Activated CD4-positive, alpha-beta T cell treated with anti-CD3 and anti-CD28 coated beads, Interleukin-2, amount 50 U/mL, for 4 hours (primary cell): ENCODE measurements at places on chromosomes 2 and 18.

- DNase-seq: no peak
Observed at GRCh38 chr18:10301831-10302483, 152.5 kb upstream of the APCDD1 start.

DNA sequence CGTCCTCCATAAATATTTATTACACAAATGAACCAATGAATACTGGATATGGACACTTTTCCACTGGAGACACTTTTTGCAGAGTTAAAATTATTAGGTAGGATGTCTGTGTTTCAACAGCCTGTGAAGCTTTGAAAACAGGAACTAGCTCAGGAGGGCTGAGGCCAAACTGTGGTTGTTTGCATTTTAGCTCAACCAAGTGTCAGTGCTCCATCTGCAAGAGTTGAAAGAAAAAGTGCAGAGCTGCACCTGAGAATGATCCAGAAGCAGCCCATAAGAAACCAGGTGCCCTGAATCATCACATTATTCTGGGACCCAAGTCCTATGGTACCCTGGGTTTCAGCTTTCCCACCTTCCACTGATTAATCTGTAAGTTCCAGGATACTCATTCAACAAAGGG, 180.4 kb downstream of the TRIB2 start:
- DNase-seq: no peak

DNA sequence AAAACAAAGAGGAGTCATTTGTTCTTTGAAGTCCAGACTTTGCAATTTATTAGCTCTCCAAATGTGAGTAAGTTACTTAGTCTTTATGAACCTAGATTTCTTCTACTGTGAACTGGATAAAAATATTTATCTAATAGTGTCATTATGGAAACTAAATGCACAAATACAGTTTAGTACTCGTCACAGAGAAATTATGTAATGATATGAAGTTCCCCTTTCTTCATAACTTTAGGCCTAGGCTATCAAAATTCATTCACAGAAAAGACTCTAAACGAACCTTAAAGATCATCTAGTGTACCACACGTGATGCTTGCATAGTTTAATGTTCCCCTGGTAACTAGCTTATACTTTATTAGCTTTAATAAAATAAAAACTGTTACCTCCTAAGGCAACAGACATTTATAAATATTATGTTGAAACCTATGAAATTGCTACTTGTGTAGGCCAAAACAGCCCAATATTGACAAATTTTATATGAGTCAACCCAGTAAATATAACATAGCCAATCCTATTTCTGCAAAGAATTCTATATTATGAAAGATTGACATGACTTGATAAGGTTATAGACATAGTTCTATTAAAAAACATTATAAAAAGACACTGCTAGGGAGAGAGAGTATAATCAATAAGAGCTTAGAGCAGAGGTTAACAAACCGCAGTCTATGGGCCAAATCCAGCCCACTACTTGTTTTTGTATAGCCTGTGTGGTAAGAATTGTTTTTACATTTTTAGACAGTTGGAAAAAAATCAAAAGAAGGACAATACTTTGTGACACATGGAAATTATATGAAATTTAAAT, 44.9 kb upstream of the ITPRID2 start:
- no peak for DNase-seq

GRCh38 chr2:3465844-3466481, 53.4 kb downstream of the ADI1 start:
- no peak for DNase-seq

DNA sequence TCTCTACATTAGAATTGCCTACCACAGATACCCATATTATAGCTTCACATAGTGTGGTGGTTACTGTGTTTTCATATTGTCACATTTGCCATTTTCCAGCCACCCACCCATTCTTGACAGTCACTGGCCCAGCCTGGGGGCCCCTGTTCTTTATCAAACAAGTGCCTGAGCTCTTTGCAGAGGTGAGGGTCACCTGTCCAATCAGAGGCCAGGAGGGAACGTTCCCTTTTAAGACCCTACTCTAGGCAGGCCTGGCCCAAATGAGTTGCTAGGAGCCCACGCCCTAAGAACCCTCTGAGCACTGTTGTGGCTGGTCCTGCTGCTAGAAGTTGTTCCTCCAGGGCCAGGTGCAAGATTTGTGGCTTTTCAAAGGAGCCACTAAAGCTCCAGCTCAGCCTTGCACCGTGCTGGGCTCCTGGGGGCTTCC, 5.2 kb downstream of the IL37 start:
- no peak for DNase-seq

GRCh38 chr2:25672494-25673299, 680 bp downstream of the DTNB start:
- DNase-seq: peak; percentile 59

DNA sequence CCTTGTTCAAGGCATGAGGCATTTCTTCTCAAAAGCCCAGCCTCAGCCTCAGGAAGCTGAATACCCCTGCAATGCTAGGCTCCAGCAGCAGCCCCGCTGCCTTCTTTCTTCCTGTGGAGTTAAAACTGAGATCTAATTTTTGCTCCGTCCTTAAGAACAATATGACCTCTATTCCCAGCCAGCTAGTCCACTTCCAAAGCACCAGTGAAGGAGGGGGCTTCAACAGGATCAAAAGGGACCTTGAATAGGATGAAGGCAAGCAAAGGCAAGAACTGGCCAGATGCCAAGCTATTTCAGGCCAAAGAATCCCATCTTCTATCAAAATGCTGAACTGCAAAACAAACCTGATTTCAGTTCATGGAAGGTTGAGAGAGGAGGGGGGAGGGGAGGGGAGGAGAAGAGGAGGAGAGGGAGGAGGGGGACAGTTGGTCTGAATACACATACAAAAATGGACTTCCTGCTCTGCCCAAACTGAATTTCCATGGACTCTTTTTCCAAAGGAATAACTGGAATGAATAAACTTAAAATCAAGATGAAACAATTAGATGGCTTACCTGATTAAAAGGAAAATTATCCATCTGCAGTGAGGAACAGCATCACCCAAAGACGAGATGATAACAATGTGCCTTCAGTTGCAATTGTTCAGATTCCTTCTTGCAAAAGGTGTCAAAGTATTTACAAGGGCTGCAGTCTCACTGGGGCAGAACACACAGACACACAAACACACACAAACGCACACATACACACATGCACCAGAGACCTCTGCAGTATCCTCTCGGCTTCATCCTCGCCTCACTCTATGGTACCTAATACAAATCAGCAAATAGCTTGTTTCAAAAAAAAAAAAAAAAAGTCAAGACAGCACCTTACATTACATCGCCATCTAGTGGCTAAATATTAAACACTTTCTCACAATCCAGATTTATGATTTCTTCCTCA, at the start of gene SCN1A:
Gene SCN1A (minus strand): TSS at position 804 of the 939 bp plus-strand sequence. CDS start 54,399 bp downstream, outside the sequence.
- DNase-seq: no peak

- no peak for DNase-seq
Observed at GRCh38 chr2:136023416-136023815, 38.0 kb upstream of the DARS1 start.

- no peak for DNase-seq
Observed at GRCh38 chr2:223101340-223102039, 49.5 kb downstream of the KCNE4 start.

- DNase-seq: no peak
Observed at GRCh38 chr2:112032689-112033465, 22.2 kb upstream of the TMEM87B start.

DNA sequence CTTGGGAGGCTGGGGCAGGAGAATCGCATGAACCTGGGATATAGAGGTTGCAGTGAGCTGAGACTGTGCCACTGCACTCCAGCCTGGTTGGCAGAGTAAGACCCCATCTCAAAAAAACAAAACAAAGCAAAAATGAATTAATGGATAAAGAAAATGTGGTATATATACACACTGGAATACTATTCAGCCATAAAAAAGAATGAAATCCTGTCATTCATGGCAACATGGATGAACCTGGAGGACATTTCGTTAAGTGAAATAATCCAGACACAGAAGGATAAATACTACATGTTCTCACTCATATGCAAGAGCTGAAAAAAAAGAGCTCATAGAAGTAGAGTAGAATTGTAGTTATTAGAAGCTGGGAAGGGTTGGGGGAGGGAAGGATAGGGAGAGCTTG, 80.8 kb downstream of the RAB31 start:
- DNase-seq: no peak

- no peak for DNase-seq
Observed at GRCh38 chr18:40569605-40570004, 1385.4 kb upstream of the PIK3C3 start.

GRCh38 chr2:189880832-189881492, 96.7 kb downstream of the PMS1 start:
- DNase-seq: no peak

GRCh38 chr18:3771121-3771971, 321.4 kb downstream of the TGIF1 start:
- DNase-seq: peak; percentile 59

- DNase-seq: no peak
Observed at GRCh38 chr2:130790804-130791616, 35.7 kb downstream of the AMER3 start.

DNA sequence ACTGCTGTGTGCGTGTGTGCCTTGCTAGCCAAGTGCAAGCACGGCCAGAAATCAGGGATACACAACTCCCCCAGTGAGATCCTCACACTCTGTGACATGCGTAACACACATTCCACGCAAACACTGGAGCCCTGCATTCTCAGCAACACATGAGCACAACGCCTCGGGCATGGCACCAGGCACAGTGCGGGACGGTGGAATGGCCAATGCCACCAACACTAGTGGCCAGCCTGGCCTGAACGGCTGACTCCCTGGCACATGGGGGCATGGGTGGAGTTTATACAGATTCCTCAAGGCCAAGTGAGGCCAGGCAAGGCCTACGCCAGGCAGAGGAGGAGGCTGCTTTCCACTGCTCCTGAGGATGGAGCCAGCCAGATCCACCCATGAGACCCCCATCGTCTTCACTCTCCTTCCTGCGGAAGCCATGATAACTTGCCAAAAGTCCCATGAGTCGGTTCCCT, 56.2 kb downstream of the ANKMY1 start:
- DNase-seq: no peak

- no peak for DNase-seq
Observed at GRCh38 chr2:25418944-25419677, 77.4 kb upstream of the DNMT3A start.

DNA sequence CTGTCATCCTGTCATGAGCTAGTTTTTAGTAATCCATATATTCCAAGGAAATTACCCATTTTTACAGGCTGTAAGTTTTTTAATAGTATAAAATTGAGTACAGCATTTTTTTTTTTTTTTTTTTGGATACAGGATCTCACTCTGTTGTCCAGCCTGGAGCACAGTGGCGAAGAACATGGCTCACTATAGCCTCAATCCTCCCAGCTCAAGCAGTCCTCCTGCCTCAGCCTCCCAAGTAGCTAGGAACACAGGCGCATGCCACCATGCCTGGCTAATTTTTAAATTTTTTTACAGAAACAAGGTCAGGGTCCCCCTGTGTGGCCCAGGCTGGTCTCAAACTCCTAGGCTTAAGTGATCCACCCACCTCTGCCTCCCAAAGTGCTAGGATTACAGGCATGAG, 56.5 kb downstream of the ANKRD12 start:
- DNase-seq: no peak

- DNase-seq: no peak
Observed at GRCh38 chr2:96264656-96265348, 995 bp downstream of the TMEM127 start.

GRCh38 chr2:27765621-27766286, 5.8 kb upstream of the MRPL33 start:
- DNase-seq: peak; percentile 50

DNA sequence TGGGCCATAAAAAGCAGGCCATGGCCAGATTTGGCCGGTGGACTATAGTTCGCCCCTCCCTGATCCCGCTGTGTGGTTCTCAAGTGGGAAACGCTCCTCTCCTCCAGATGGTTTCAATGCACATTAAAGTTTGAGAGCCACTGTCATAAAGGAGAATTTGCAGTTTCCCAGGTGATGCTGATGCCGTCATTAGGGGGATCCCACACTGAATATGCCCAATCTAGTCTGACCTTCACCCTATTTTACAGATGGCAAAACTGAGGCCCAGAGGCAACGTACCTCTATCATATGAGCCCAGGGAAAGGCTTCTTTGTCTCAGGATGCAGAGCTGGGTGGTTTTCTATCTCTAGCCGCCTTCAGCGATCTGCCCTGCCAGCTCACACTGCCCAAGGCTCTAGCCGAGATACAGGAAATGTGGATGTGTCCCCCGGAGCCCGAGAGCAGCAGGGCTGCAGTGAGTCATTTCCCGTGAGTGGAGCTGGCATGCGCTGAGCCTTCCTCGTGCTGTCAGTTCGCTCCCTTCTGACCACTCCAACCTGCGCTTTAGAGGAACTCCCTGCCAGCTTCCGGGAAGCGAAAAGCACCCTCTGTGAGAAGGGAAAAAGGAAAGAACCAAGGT, 116.2 kb downstream of the SMAD7 start:
- peak; percentile 76 for DNase-seq

GRCh38 chr2:147094077-147094476, 750.8 kb upstream of the ACVR2A start:
- no peak for DNase-seq

GRCh38 chr2:222058819-222059445, 239.9 kb downstream of the PAX3 start:
- no peak for DNase-seq

DNA sequence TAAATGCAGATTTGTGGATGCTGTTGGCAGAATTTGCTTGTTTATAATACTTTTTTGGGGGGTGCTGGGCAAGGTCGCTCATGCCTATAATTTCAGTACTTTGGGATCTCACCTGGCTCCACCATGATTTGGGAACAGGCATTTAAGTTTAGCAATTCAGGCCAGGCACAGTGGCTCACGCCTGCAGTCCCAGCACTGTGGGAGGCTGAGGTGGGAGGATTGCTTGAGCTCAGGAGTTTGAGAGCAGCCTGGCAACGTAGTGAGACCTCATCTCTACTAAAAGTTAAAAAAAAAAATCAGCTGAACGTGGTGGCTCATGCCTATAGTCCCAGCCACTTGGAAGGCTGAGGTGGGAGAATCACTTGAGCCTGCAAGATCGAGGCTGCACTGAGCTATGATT, 20.7 kb downstream of the TANC1 start:
- DNase-seq: no peak

DNA sequence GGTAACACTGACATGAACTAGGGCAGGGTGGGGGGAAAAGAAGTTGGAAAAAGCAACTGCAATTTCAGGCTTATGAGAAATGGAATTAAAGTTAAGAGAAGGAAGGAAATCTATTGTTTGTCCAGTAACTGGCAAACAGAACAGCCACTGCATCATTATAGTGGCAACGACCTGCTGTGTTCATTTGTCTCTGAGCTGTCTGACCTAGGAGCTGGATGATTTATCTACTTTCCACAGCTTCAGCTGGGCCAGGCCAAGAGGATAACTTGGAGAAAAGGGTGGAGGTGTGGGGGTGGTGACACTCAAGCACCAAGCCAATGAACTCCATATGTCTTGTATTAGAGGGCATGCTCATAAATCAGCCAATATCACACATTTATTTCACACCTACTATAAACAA, 291.5 kb upstream of the KLHL29 start:
- no peak for DNase-seq
